Spleen (tissue), 13 donors: ENCODE measurements at places on chromosomes 3 and 15.
A peak's percentile ranks its signal among the peaks of the same experiment; 100 is the strongest.

DNA sequence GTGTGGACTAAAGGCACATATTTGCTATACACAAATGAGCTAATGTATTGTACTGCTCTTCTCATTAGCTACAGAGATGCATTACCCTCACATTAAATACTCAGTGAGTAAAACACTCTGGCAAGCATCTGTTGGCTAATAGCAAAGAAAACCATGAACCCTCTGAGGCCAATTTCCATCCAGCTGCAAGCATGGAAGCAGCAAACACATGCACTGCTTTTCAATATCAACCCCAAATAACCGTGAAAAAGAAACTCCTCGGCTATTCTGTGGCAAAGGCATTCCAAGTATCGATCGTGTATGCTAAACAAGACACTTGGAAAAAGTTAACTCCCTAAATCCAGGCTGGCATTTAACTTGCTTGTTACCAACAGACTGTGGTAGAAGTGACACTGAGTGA is 67.0 kb downstream of the PEAK1 start:
- no peaks in the 10 kb centered on the region for H3K36me3 ChIP-seq
- H3K27ac ChIP-seq, result no peak overlapping the region
- no peak overlapping the region for H3K4me3 ChIP-seq
- no peak for DNase-seq
- H3K27me3 ChIP-seq, result no peaks in the 10 kb centered on the region

DNA sequence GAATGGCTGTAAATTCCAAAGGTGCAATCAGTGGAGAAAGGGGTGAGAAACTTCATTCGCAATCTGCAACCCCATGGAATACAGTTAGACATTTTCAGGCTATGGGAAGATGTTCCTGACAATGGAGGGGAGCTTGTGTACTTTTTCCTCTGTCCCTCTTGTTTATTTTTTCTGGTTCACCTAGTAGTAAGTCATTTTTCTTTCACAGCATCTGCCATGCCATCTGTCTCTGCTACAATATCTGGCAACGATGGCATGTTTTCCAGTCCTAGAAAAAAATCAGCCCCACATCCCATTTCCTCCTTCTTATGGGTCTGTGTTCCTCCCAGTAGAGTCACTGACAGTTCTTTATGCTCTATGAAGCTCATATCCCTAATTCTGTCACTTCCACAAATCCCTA is 76.0 kb downstream of the SSR3 start:
- no peak for DNase-seq
- peaks cover 12% of the 10 kb centered on the region for H3K4me1 ChIP-seq
- H3K36me3 ChIP-seq, result no peaks in the 10 kb centered on the region
- H3K27me3 ChIP-seq, result no peaks in the 10 kb centered on the region

GRCh38 chr3:183370391-183370790 is 58.0 kb downstream of the MCF2L2 start:
- no peak overlapping the region for H3K4me3 ChIP-seq
- H3K36me3 ChIP-seq, result no peaks in the 10 kb centered on the region
- no peak for DNase-seq
- no peaks in the 10 kb centered on the region for H3K27me3 ChIP-seq

DNA sequence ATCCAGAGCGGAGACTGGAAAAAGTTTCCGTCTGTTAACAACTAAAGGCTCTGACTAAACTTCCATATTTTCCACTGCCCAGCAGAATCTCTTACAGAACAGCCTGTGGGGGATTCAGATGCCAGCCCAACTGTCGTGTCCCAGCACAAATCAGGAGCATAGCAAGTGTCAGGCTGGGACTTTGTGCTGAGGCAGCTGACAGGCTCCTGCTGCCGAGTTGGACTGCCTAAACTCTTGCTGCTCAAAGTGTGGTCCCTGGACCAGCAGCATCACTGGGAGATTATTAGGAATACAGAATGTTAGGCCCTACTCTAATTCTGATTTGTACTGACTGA is 31.2 kb upstream of the CMTM7 start:
- no peaks in the 10 kb centered on the region for H3K27me3 ChIP-seq
- peak; percentile 24 for DNase-seq
- H3K4me1 ChIP-seq, result no peaks in the 10 kb centered on the region
- H3K27ac ChIP-seq, result no peak overlapping the region
- H3K36me3 ChIP-seq, result no peaks in the 10 kb centered on the region

DNA sequence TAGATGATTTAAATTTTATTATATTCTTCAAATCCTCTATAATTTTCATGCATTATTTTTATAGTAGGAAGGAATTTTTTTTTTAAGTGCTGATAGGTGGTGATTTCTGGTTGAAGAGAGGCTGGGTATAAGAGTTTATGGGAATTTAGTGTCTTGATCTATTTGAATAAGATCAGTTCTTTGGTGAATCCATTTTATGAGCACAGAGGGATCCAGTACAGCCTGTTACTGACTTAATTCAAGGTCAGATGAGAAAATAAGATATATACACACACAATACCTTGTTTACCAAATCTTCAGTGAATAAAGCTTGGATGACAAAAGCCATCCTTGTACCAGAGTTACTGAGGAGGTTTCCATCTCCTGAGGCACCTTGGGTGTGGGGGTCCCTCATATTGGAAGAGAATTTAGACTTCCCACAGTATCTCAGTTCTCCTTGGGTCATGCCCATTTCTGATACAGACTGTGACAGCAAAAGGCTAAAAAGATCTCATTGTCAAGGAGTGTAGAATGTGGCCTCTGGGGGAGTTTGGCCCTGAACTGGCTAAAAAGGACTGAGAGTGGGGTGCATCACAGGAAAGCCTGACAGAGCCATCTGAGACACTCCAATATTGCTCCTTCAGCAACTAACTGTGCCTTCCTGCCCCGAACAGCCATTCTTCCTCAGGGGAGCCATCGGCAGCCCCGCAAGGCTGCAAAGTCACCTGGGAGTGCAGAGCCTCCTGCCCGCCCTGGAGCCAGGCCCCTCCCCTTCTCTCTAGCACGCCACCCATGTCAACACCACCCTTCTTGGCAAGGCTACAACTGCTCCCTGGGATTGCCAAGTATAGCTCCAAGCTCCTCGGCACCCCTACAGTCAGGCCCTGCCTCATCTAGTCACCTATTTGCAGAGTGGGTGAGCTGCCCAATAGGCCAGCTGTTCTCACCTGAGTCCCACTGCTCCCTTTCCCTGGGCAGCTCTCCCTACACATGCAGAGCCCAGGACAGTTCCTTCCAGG is 43.1 kb upstream of the HACD2 start:
- no peak for DNase-seq
- H3K4me3 ChIP-seq, result no peak overlapping the region
- H3K4me1 ChIP-seq, result no peaks in the 10 kb centered on the region
- no peak overlapping the region for H3K27ac ChIP-seq
- peaks cover 2% of the 10 kb centered on the region for H3K36me3 ChIP-seq

DNA sequence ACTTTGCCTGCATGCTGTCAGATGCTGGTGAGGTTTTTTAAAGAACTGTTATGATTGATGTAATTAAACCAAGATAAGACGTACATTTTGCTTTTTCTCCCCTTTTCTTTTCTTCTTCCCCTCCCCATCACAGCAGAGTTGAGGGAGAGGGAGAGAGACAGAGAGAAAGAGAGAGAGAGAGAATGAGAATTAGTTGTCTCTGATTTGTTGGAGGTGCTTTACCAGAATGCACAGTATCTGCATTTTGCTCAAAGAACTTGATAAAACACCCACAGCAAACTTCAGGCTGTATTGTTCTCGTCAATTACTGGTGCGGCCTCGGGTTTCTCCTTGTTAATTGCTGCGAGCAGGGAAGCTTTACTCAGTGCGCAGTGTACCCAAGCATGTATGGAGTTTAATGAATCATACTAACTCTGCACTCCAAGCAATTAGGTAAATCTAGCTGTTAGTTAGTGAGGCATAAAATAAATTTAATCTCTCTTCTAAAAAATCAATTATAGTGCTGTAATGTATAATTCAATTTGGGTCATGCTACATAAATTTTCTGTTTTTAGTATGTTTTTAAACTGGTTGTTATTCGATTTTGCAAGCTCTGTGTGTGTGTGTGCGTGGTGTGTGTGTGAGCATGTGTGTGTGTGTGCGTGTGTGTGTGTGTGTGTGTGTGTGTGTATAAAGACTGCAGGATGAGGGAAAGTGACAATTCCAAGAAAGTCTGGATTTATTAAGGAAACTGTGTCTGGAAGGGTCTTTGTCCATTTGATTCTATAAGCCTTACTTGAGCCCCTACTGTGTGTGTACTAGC is 273.4 kb downstream of the TLE3 start:
- H3K27ac ChIP-seq, result no peak overlapping the region
- H3K27me3 ChIP-seq, result no peaks in the 10 kb centered on the region
- no peak overlapping the region for H3K4me3 ChIP-seq
- no peaks in the 10 kb centered on the region for H3K36me3 ChIP-seq

DNA sequence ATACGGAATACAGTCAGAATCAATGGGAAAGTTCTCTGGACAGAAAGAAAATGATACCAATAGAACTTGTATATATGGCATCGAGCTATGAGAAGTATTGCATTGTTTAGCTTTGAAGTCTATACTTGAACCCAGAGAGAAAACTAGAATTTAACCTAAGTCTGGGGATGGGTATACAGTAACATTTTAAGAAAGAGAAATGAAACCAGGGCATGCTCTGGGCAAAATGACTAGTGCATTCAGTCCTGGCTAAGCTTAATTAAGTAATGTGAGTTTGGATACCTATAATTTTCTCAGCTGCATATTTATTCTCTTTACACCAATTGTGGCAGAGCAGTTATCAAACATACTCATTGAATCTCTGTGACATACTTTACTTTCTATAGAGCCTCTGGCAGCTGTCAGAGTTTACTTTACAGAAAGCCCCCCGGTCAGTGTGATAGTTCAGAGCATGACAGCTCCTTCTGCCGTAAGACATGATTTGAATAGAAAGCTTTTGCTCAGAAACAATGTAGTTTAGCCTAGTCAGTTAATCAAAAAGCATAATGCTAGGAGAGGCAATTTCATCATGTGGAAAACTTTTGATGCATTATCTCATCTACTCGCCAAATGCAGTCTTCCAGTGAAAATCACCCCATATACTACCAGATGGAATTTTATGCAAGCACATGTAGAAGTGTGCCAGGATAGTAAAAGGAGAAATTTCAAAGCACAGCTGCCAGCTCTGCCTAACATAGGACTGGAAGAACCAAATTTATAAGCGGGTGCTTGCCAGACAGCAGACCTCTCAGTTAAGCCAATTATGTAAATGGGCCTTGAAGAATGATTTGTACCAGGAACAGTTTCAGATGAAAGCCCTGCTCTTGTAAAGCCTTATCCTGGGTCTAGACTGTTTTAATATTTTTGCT is 40.7 kb downstream of the OXSM start:
- no peaks in the 10 kb centered on the region for H3K27me3 ChIP-seq
- no peak overlapping the region for H3K4me3 ChIP-seq
- no peak overlapping the region for H3K27ac ChIP-seq
- DNase-seq, result no peak

GRCh38 chr3:110234831-110235230 is 836.8 kb upstream of the NECTIN3 start:
- no peaks in the 10 kb centered on the region for H3K27me3 ChIP-seq
- DNase-seq, result no peak
- H3K36me3 ChIP-seq, result no peaks in the 10 kb centered on the region
- no peaks in the 10 kb centered on the region for H3K4me1 ChIP-seq
- no peak overlapping the region for H3K4me3 ChIP-seq
- no peak overlapping the region for H3K27ac ChIP-seq

GRCh38 chr3:138347960-138348753 is at the start of gene MRAS:
Gene MRAS, plus strand, starts transcription at chr3:138348579. Its CDS starts 24,305 bp downstream, at chr3:138372884.
- DNase-seq, result peak; percentile 82
- H3K36me3 ChIP-seq, result no peaks in the 10 kb centered on the region
- peak within 1 kb of the TSS; percentile 58 for H3K4me3 ChIP-seq
- peaks cover 62% of the 10 kb centered on the region for H3K27me3 ChIP-seq

GRCh38 chr3:57546616-57547015 is 2.5 kb upstream of the DNAH12 start:
- H3K4me1 ChIP-seq, result peaks cover 10% of the 10 kb centered on the region
- H3K27ac ChIP-seq, result no peak overlapping the region
- no peak for DNase-seq
- H3K4me3 ChIP-seq, result no peak overlapping the region
- H3K36me3 ChIP-seq, result no peaks in the 10 kb centered on the region

GRCh38 chr15:62942428-62942827 is 100.1 kb upstream of the TPM1 start:
- no peak overlapping the region for H3K27ac ChIP-seq
- DNase-seq, result no peak
- H3K36me3 ChIP-seq, result no peaks in the 10 kb centered on the region
